ENCODE measurements at places on chromosomes 3 and 15.

DNA sequence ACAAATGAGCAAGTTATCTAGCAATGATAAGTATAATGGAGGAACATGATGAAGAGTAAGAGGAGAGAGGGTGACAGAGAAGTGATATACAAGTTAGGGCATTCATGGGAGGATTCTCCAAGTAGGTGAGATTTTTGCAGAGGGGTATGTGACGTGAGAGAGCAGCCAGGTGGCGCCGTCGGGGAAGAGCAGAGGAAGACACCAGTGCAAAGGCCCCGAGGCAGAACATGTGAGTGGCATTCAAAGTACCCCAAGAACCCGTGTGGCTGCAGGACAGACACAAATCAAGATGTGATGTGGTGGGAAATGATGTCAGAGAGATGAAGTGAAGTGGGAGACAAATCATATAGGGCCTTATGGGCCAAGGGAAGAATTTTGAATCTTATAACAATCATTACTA lies 81.8 kb upstream of the GRM7 start:
- no peak for DNase-seq

- DNase-seq: peak; percentile 74
Measured at GRCh38 chr15:101012326-101013200, 93.4 kb downstream of the LRRK1 start.

- no peak for DNase-seq
Measured at GRCh38 chr15:33026614-33027013, 167.9 kb downstream of the FMN1 start.

DNA sequence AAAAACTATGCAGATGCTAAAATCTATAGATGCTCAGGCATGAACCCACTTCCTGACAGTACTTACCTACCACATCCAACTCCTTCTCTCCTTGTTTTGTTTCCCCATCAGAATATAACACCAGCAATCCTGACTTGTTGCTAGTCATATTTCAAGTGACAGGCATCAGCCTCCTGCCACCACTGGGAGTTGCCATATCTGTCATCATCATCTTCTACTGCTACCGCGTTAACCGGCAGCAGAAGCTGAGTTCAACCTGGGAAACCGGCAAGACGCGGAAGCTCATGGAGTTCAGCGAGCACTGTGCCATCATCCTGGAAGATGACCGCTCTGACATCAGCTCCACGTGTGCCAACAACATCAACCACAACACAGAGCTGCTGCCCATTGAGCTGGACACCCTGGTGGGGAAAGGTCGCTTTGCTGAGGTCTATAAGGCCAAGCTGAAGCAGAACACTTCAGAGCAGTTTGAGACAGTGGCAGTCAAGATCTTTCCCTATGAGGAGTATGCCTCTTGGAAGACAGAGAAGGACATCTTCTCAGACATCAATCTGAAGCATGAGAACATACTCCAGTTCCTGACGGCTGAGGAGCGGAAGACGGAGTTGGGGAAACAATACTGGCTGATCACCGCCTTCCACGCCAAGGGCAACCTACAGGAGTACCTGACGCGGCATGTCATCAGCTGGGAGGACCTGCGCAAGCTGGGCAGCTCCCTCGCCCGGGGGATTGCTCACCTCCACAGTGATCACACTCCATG lies 65.3 kb downstream of the TGFBR2 start:
- DNase-seq: no peak

- peak; percentile 81 for DNase-seq
Measured at GRCh38 chr3:39291903-39292329, 12.1 kb upstream of the CX3CR1 start.

DNA sequence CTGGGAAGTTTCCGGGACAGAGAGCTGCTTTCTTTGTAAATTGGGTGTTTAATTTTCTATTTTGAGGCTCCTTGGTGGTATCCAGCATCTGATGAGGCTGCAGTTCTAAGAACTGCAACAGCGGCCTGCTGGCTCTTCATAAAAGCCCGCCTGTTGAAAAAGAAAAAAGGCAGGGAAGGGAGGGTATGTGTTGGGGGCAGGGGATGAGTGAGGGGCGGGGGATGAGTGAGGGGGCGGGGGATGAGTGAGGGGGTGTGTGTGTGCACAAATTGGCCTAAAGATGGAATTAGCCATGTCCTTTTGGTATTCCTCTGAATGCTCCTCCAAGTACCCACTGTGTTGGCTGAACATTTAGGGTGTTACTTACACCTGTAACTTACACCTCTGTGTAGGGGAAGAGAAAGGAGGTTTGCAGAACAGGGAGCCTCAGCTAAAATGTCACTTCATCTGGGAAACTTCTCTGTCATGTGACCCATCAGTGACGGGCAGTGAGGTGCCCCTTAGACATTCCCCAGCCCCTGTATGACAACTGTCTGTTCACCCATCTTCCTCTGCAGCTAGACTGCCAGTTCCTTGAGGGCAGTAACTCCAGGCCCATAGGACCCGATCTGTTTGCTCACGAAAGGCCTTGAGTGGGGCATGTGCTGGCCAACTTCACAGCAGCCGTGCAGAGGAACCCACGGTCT lies 57.6 kb downstream of the LRIG1 start:
- no peak for DNase-seq

- no peak for DNase-seq
Measured at GRCh38 chr3:137867611-137868010, 103.5 kb downstream of the SOX14 start.

GRCh38 chr15:60835020-60835419 lies 356.1 kb upstream of the ICE2 start:
- DNase-seq: no peak

DNA sequence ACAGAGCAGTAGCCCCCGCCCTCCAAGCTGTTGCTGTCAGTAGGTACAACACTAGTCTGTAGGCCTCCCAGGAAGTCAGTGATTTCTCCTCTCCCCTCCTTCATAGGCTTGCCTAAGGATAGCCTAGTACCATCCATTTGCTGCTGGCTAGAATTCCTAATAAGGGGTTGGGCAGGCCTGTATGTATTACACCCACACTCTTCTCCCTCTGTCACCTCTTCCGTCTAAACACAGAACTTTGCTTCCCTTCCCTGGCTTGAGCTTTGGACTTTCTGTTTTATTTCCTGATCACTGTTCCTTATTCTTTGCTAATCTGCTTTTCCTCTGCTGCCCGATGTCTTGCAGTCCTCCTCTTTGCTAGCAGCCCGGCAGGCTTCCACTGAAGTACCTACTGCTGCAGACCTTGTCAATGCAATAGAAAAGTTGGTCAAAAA lies 93.4 kb upstream of the UMPS start:
- DNase-seq: no peak

GRCh38 chr3:34683851-34684250 lies 885.4 kb downstream of the PDCD6IP start:
- no peak for DNase-seq

GRCh38 chr3:114126461-114126860 lies 52.4 kb downstream of the DRD3 start:
- DNase-seq: no peak

DNA sequence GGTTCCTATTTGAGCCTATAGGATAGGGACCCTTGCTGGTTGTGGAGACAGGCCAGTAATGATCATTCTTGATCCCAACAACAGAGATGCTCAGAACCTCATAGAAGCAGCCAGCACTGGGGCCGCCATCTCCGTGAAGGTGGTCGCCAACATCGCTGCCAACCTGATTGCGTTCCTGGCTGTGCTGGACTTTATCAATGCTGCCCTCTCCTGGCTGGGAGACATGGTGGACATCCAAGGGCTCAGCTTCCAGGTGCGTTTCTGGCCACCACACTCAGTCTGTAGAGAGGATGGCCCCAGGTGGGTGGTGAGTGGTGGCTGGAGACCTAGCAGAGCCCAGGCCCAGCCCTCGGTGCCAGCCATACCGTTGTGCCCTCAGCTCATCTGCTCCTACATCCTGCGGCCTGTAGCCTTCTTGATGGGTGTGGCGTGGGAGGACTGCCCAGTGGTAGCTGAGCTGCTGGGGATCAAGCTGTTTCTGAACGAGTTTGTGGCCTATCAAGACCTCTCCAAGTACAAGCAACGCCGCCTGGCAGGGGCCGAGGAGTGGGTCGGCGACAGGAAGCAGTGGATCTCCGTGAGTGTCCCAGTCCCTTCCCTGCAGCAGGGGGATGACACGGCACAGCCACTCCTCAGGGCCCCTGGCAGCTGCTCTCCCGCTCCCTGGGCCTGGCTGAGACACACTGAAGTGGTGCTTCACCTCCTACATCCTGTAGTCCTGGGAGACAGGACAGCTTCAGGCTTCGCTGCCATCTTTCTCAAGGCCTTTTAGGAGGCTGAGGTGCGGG lies 46.5 kb upstream of the PDE8A start:
- no peak for DNase-seq
